ENCODE measurements at places on chromosomes 4 and X.

DNA sequence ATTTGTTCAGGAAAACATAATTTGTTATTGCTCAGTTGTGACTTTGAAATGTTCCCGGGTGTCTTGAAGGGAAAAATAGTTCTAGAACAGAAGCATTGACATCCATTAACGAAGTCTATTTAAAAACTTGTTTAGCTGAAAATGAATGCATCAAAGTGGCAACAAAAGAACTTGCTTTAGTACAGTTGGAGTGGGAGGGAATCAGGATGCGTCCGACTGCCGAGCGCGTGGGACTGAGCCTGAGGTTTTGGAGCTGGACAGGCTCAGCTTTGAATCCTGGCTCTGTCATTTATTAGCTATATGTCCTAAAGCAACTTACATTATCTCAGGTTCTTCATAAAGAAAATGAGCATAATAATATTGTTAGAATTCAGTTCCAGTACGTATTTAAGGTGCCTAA, 9.0 kb upstream of the ERVMER34-1 start:
- no peak for DNase-seq

- no peak for DNase-seq
Measured at GRCh38 chrX:31245714-31246113, 173.9 kb upstream of the FTHL17 start.

GRCh38 chr4:87255755-87256154, 35.3 kb upstream of the KLHL8 start:
- no peak for DNase-seq

DNA sequence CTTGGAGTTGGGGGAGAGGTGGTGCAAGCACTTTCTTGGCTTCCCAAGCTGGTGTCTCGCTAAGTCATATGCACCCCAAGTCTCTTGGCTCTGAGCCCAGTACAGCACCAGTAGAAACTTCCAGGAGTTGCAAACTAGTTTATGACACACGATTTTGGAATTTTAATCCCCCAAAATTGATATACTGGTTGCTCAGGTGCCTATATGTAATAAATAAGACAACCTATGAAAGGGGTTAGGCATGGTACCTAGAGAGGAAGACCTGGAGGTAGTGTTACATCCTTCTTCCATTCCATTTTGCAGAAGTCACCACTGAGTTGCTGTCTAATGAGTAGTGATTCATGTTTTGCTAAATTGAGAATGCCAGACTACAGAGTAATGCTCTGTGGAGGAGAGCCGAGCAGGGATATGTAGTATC, 4.3 kb upstream of the SLC4A4 start:
- DNase-seq = no peak

GRCh38 chr4:159639671-159640323, 536.9 kb downstream of the RAPGEF2 start:
- no peak for DNase-seq

- DNase-seq = no peak
Measured at GRCh38 chr4:89820010-89820409, 17.0 kb downstream of the SNCA start.

- no peak for DNase-seq
Measured at GRCh38 chr4:65597697-65598096, 72.6 kb downstream of the EPHA5 start.

GRCh38 chr4:168646001-168646768, 149.3 kb downstream of the PALLD start:
- DNase-seq = no peak

DNA sequence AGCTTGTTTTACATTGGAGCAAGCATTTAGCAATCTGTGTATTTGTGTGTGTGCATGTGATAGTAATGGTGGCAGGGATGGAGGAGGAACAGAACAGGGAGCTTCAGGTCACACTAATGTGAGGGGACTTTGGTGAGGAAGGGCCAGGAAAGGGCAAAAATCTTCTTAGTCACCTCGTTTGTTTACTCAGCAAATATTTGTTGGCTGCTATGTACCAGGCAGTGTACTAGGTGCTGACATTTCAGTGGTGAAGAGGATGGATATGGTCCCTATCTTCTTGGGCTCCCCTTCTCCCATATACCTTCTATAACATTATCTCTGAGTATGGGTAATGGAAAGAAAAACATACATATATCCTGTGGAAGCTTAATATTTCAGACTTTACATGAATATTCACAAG, 48.5 kb upstream of the HDAC8 start:
- no peak for DNase-seq

- no peak for DNase-seq
Measured at GRCh38 chr4:175308236-175308635, 390.1 kb downstream of the ADAM29 start.

DNA sequence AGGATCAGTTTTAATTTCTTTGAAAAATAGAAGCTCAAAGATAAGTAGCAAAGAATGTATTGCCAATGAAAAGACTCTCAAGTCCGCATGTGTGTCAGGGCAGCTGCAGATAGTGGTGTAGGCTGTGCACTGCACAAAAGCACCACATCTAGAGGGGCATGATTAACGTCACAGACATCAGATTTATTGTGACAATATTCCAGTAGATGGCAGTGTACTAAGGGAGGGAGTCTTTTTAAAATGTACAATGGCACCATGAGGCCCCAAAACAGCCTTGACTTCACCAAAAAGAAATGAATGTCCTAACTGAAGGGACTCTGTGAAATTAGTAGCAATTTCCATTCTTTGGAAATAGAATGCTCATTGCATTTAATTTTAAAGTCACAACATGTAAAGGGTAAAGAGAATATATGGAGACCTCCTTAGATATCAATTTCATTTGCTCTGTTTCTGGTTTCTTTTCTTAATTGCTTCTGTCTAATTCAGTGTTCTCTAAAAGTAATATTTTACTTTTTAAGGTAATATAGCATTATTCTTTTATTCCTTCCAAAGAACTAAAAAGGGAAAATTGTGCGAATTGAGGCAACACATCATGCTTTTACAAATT, 98.4 kb downstream of the ZNF827 start:
- no peak for DNase-seq
